Stimulated activated CD8-positive, alpha-beta memory T cell treated with anti-CD3 and anti-CD28 coated beads, Interleukin-7, amount 100 ng/mL, for 1 hour (primary cell): ENCODE measurements at places on chromosomes 6 and 20.

GRCh38 chr6:70764706-70765105 lies 97.0 kb downstream of the SMAP1 start:
- no peak for DNase-seq

DNA sequence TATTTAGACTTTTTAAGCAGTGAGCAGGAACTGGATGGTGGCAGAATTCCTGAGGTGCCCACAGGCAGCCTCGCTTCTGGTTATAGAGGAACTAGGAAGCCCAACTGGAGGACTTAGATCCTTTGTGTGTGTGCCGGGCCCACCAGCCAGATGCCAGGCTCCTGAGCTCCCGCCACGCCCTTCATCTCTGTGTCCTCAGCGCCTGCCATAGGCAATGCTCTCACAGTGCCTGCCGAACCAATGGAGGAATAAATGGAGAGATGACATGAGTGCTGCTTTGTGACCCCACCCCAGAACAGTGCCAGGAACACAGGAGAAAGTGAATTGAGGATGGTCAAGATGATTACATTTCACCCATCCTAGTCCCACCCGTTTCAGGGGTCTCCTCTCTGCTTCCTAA lies 146.0 kb downstream of the UNC5CL start:
- no peak for DNase-seq

- no peak for DNase-seq
Observed at GRCh38 chr6:169177516-169178166, 76.0 kb downstream of the THBS2 start.

- DNase-seq: no peak
Observed at GRCh38 chr6:70080443-70081070, 214.2 kb downstream of the COL19A1 start.

GRCh38 chr6:11783524-11784064 lies 5.0 kb upstream of the ADTRP start:
- no peak for DNase-seq

- DNase-seq: peak; percentile 20
Observed at GRCh38 chr6:143940011-143940597, 68.0 kb downstream of the PLAGL1 start.

GRCh38 chr20:47358672-47359529 lies 2.4 kb upstream of the ZMYND8 start:
- no peak for DNase-seq

- DNase-seq: no peak
Observed at GRCh38 chr6:45351667-45352066, 23.5 kb downstream of the RUNX2 start.

DNA sequence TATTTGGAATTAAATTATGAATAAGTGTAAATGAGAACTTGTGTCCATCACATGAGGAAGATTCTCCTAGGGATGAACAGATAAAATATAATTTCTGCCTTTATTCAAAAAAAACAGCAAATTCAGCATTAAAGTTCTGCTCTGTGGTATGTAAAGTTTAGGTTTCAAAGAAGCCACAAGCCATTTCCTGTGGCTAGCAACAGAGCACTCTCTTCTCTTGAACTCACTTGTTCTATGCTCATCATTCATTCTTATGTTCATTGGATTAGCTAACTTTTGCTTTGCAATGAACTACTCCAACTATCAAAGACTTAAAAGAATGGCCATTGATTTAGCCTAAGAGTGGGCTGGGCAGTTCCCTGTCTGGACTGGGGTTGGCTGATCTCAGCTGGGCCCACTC lies 20.8 kb upstream of the SNRPB2 start:
- DNase-seq: no peak

DNA sequence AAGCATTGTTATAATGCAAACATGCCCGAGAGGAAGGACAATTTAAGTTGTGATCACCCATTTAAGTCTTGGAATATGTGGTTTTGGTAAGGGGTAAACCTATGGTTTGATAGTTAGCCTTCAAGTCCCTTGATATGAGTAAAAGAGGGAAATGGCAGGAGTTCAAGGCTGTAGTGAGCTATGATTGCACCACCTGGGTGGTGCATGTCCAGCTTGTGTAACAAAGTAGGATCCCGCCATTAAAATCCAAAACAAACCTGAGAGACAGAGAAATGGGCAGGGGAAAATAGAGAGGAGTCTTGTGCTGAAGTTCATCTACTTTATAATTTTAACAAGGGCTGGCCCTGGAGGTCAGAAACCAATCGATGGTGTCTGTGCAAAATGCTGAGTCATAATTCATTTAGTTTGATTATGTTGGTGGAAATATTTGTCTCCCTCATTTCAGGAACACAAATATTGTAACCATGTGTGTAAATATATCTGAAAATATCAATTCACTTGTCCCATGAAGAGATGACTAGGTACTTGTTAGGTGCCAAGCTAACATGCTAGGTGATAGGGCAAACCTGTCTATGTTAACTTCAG lies 23.2 kb upstream of the ARMH2 start:
- DNase-seq: no peak

DNA sequence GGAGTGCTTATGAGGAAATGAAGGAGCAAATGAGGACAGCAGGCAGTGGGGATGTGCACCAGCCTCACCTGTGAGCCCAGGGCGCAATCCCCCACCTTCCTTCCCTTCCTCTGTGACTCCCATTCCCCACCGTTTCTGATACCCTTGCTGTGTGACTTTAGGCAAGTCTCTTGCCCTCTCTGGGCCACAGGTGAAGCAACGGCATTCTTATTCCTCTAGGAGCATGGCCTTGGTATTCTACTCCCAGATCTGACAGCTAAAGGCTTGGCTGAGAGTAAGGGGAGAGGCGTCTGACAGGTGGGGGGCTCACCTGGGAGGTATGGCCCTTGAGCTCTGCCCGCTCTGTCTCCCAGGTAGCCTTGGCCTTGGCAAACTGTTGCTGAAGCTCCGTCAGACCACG lies 30.9 kb upstream of the DSN1 start:
- no peak for DNase-seq

- DNase-seq: no peak
Observed at GRCh38 chr6:38973178-38974057, 75.2 kb upstream of the GLP1R start.

DNA sequence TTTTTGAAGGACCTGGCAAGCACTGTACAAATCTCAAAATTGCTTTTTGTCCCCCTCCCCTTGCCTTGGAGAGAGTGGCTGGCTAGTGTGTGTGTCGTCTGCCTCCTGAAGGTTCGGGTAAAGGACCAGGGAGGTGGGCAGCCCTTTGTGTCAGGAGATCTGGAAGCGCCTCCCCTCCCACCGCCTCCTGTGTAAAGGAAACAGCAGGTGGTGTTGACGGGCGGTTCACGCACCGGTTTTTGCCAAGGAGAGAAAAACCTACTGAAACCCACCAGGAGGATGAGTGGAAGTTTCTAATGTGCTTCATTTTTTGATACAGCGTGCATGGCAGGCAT lies 1.2 kb downstream of the ENTPD6 start:
- no peak for DNase-seq

DNA sequence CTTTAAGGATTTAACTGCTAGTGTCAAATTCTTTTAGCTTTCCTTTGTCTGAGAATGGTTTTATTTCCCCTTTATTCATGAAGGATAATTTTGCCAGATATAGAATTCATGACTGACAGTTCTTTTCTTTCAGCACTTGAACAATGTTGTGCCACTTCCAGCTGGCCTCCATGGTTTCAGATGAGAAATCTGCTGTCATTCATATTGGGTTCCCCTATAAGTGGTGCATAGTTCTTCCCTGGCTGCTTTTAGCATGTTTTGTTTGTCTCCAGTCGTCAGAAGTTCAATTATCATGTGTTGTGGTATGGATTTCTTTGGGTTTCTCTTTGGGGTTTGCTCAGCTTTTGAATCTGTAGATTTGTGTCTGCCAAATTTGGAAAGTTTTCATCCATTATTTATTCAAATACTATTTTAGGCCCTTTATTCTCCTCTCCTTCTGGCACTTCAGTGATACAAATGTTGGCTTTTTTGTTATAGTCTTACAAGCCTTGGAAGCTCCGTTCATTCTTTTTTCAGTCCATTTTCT lies 76.3 kb upstream of the TGM3 start:
- DNase-seq: no peak

DNA sequence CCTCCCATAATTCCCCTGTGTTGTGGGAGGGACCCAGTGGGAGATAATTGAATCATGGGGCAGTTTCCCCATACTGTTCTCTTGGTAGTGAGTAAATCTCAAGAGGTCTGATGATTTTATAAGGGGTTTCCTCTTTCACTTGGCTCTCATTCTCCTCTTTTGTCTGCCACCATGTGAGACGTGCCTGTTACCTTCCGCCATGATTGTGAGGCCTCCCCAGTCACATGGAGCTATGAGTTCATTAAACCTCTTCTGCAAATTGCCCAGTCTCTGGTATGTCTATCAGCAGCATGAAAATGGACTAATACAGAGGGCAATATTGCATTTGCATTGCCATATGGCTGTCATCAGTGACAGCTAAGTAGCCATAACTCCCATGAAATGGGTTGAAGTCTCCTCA lies 63.2 kb downstream of the ZNF217 start:
- no peak for DNase-seq

GRCh38 chr6:115976321-115976870 lies 84.3 kb downstream of the FRK start:
- no peak for DNase-seq

DNA sequence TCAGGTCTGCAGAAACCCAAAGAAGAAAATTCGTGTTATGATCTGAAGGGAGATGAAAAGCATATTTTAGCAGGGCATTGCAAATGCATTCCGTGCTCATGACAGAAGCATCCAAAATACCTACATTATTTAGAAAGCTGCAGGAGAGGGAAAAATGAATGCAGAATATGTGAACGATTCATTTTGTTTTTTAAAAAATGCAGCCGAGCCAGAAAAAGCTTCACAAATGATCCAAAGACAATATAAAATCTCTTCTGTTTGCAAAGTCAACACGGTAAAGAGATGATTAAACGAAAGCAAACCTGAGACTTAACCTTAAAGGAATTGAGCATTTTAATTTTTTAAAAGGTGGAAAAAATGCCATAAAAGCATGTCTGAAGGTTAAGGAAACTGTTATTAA lies 136.1 kb upstream of the SULF2 start:
- DNase-seq: no peak

GRCh38 chr20:51230727-51231126 lies 207.8 kb upstream of the KCNG1 start:
- no peak for DNase-seq

- no peak for DNase-seq
Observed at GRCh38 chr6:70686548-70687133, 19.0 kb downstream of the SMAP1 start.
